ENCODE measurements at places on chromosomes 5 and 9. TPM values are rescaled to one million over a fixed set of nuclear protein-coding genes. Genes with fewer than 3 reads are reported as not detected.

The FOXD1 gene
- total RNA-seq: 17.5 TPM

The CDH18 gene
- total RNA-seq: not detected

The ROR2 gene
- 2.9 TPM for total RNA-seq

The NOXA1 gene
- total RNA-seq: 1.0 TPM

The CDKN2A gene
- total RNA-seq: not detected

The IL3 gene
- not detected for total RNA-seq

The MORN5 gene
- total RNA-seq: not detected

The ST6GALNAC6 gene
- total RNA-seq: 20.1 TPM

The PTPA gene
- total RNA-seq: 135 TPM

The HTR1A gene
- not detected for total RNA-seq

The NXNL2 gene
- total RNA-seq: 0.54 TPM

The CCDC152 gene
- not detected for total RNA-seq

The DDX4 gene
- total RNA-seq: 0.02 TPM

The ARHGEF39 gene
- total RNA-seq: 15.4 TPM

The GPR151 gene
- not detected for total RNA-seq

The TOR1B gene
- total RNA-seq: 21.0 TPM

Data from A549 treated with CpdA at 1 μM for 4 hours (cell line).